M059J (cell line): ENCODE measurements at places on chromosomes 4 and X. TPM values are rescaled to one million over a fixed set of nuclear protein-coding genes. Genes with fewer than 3 reads are reported as not detected.

Gene IL1RAPL1
- 1.3 and 3.2 TPM in 2 replicates for total RNA-seq

Gene C4orf54
- total RNA-seq: 0.02 and 0.37 TPM in 2 replicates

Gene CXorf66
- total RNA-seq: not detected in 2 replicates

Gene SSX1
- 5.8 and 8.9 TPM in 2 replicates for total RNA-seq

Gene GAGE12E
- not detected in 2 replicates for total RNA-seq

Gene TMPRSS11B
- total RNA-seq: not detected in 2 replicates

Gene PACRGL
- 15.9 and 22.7 TPM in 2 replicates for total RNA-seq

Gene BMP15
- not detected in 2 replicates for total RNA-seq

Gene AR
- 2.7 and 4.2 TPM in 2 replicates for total RNA-seq

Gene NCAPG
- total RNA-seq: 51.7 and 71.8 TPM in 2 replicates

Gene HSD17B13
- 0.10 TPM in 1 of 2 replicates, not detected in the other for total RNA-seq

Gene AFM
- total RNA-seq: 0.07 TPM in 1 of 2 replicates, not detected in the other

Gene MPC1L
- not detected in 2 replicates for total RNA-seq

Gene PDLIM3
- total RNA-seq: 7.4 and 14.5 TPM in 2 replicates

Gene SMIM43
- total RNA-seq: 1.3 and 1.4 TPM in 2 replicates

Gene UGT2B11
- not detected in 2 replicates for total RNA-seq

Gene PRSS48
- total RNA-seq: not detected in 2 replicates

Gene BANK1
- 0.52 and 0.91 TPM in 2 replicates for total RNA-seq

Gene CHST7
- total RNA-seq: 11.0 and 17.4 TPM in 2 replicates

Gene GYPE
- not detected in 2 replicates for total RNA-seq

Gene TMPRSS11D
- not detected in 2 replicates for total RNA-seq

Gene DCAF4L1
- total RNA-seq: not detected in 2 replicates

Gene SLIT2
- total RNA-seq: 8.1 and 13.3 TPM in 2 replicates

Gene AMTN
- 1.8 and 4.2 TPM in 2 replicates for total RNA-seq

Gene CXorf49
- total RNA-seq: not detected in 2 replicates

Gene RPA4
- total RNA-seq: not detected in 2 replicates

Gene FAM9B
- total RNA-seq: not detected in 2 replicates

Gene SGMS2
- 24.7 and 27.1 TPM in 2 replicates for total RNA-seq

Gene GAK
- total RNA-seq: 48.3 and 67.5 TPM in 2 replicates

Gene MSANTD1
- 0.10 TPM in 1 of 2 replicates, not detected in the other for total RNA-seq

Gene SLC25A5
- total RNA-seq: 901 and 956 TPM in 2 replicates

Gene FAM184B
- total RNA-seq: 0.02 TPM in 1 of 2 replicates, not detected in the other

Gene RHOXF2B
- total RNA-seq: not detected in 2 replicates

Gene VCX
- total RNA-seq: not detected in 2 replicates

Gene LUZP4
- not detected in 2 replicates for total RNA-seq

Gene S100G
- not detected in 2 replicates for total RNA-seq

Gene MAGEE2
- not detected in 2 replicates for total RNA-seq

Gene AP1S2
- 95.9 and 112 TPM in 2 replicates for total RNA-seq

Gene SULT1B1
- total RNA-seq: not detected in 2 replicates

Gene SMPX
- 0.42 TPM in 1 of 2 replicates, not detected in the other for total RNA-seq

Gene AKAP4
- not detected in 2 replicates for total RNA-seq

Gene SPANXN3
- not detected in 2 replicates for total RNA-seq

Gene DGAT2L6
- not detected in 2 replicates for total RNA-seq

Gene CPLX1
- total RNA-seq: not detected in 2 replicates

Gene KCTD8
- not detected in 2 replicates for total RNA-seq

Gene GPR78
- 0.07 TPM in 1 of 2 replicates, not detected in the other for total RNA-seq

Gene OPRPN
- total RNA-seq: not detected in 2 replicates

Gene DMRTC1
- total RNA-seq: not detected in 2 replicates

Gene TRIM60
- not detected in 2 replicates for total RNA-seq
